ENCODE measurements at places on chromosomes 16 and 17.

DNA sequence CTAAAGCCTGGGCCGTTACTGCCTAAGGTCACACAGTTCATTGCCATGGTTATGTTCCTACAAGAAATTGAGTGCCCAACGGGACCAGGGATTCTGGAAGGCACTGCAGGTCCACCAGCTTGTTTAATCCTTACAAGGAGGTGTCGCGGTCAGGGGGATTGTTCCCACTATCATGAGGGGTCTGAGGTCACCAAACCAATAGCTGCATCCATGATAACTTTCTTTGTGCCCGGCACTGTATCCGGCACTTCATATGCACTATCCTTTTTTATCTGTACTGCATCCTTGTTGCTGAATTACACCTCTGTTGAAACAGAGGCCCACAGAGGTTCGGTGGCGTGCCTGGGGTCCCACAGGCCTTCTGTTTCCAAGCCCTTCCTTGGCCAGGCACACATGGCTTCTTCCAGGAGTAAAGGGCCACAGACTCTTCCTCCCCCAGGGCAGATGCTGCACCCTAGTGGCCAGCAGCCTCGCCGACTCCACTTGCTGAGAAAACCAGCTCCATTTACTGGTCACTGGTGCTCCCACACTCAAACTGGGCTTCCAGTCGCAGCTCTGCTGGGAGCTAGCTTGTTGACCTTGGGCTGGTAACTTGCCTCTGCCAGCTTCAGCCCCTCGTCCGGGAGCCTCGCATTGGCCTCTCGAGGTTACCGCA lies 82.0 kb upstream of the PLCG2 start:
- peak; percentile 43 for DNase-seq

DNA sequence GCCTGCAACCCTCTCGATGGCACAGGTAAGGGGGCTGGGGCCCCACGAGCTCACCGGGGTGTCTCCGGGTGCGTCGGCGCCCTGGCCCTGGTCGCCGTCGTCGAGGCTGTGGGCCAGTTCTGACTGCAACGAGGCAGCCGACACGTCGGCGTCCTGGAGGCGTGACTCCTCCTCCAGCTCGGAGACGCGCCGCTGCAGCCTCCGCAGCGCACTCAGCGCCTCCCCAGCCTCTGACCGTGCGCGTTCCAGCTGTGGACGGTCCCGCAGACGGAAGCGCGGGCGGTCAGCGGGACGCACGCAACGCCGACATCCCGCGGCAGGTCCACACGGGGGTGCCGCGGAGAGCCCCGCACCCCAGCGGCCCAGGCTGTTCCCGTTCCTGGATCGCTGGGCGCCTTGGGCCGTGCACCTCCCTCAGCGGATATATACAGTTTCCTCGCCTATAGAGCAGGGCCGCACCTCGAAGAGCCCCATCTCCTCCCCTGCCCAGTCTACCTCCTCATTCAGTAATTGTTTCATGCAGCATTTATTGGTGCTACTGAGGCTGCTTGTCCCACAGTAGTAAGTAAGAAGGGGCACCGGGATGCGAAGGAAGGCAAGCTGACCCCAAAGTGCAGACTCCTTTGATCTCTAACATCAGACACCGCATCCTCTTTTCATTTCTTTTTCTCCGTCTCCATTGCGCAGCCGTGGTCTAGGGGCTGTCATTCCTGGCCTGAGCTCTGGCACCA lies 5.8 kb downstream of the THOC6 start:
- no peak for DNase-seq

GRCh38 chr16:68800257-68800875 lies 43.0 kb upstream of the TANGO6 start:
- peak; percentile 4 for DNase-seq

GRCh38 chr16:57194512-57194911 lies 8.4 kb downstream of the RSPRY1 start:
- no peak for DNase-seq

DNA sequence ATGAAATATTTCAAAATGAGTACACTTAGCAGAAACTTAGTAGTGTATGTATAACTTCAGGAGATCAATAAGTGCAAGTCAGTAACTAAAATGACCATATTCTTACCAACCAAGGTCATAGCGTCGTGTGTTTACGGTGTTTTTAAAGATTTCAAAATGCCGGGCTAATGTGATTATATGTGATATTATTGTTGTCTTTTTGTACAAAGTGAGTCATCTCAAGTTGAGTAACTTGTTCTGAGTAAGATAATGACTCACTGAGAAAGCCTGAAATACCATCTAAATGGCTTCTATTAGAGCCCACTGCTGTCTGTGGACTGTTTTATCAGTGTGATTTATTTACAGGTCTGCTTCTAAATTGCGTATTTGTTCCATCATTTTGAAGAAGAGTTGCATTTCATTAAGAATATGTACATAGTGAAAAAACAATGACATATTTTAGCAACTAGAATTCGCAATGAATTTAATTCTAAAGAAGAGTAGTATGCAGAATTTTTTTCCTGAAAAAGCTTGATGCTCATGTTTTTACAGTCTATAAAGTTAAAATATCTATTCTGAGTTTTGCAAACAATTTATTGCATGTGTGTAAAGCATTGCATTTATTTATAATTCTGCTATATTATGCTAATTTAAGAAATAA lies 12.7 kb downstream of the KRT12 start:
- no peak for DNase-seq

DNA sequence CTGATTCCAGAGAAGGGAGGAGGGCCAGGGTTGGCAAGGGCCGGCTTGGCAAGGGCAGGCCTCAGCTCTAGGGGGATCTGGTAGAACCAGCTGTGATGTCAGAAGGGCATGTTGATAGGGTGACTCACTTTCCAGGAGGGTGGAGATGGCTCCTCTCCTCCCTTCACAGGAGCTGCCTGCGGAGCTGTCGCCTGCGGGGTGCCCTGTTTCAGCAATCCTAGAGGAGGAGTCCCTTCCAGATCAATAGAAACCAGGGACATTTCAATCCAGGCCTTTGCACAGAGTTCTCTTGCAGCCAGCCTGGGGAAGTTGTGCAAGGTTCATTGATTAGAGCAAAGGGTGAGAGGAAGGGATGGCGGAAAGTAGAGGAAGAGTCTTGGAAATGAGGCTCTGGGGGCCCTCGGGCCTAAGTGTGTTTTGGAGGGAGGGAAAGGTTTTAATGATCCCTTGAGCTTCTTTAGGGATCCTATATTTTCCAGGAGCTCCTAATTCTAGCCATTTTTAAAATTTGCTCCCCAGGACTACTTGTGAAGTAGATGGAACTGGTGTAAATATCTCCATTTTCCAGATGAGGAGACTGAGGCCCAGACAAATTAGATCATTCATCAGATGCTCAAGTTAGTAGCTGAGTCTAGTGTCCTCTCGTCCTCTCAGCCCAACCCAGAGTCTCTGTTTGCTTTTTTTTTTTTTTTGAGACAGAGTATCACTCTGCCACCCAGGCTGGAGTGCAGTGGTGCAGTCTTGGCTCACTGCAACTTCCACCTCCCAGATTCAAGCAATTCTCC lies 24.8 kb upstream of the CSNK2A2 start:
- DNase-seq, result no peak

- no peak for DNase-seq
Measured at GRCh38 chr17:50627782-50628601, 6.7 kb upstream of the ABCC3 start.

GRCh38 chr16:55817236-55817912 lies 15.5 kb downstream of the CES1 start:
- DNase-seq, result no peak

DNA sequence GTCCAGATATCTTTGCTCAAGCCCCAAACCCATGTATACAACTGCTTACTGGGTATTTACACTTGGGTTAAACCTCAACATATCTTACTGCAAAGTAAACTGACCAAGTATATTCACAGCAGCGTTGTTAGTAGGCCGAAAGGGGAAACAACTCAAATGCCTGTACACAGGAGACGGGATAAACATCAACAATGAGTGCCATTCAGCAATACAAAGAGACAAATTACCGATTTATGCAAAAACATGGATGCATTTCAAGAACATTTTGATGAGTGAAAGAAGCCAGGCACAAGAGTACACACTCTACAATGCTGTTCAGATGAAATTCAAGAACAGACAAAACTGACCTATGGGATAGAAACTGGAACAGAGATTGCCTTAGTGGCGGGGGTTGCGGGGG lies 136.3 kb upstream of the CACNG3 start:
- no peak for DNase-seq

DNA sequence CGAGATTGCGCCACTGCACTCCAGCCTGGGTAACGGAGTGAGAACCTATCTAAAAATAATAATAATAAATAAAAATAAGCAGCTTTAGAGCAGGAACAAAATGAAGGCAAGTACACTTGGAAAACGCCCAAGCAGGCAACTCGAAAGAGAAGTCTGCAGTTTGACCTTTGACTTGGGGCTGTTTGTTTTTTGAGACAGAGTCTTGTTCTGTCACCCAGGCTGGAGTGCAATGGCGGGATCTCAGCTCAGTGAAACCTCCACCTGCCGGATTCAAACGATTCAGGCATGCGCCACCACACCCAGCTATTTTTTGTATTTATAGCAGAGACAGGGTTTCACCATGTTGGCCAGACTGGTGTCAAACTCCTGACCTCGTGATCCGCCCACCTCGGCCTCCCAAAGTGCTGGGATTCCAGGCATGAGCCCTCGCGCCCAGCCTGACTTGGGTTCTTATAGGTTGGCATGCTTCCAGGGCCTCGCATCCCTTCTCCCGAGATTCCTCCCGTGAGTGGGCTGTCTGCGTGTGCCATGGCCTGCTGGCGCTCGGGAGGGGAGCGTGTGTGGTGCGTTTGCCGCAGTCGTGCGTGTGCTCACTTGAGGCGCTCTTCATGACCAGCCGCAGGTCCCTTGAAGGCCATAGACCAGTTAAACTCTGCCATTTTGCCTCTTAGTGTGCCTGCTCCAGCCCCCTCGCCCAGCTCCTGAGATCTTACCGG lies 18.4 kb upstream of the UBE2I start:
- DNase-seq, result no peak

- DNase-seq, result no peak
Measured at GRCh38 chr17:61483778-61484116, 31.5 kb downstream of the TBX4 start.

All from T-helper 1 cell (primary cell).